Muscle of leg (tissue), 16 donors: ENCODE measurements at places on chromosomes 2 and 18. TPM values are rescaled to one million over a fixed set of nuclear protein-coding genes. Genes with fewer than 3 reads are reported as not detected.
A peak's percentile ranks its signal among the peaks of the same experiment; 100 is the strongest.

Gene CSRNP3
- polyA plus RNA-seq: 12.4 TPM

- no peaks in the 10 kb centered on the region for H3K27me3 ChIP-seq
- no peaks in the 10 kb centered on the region for H3K36me3 ChIP-seq
- no peak overlapping the region for H3K27ac ChIP-seq
- DNase-seq: peak; percentile 22
- no peak overlapping the region for H3K4me3 ChIP-seq
- H3K4me1 ChIP-seq: no peaks in the 10 kb centered on the region
Measured at GRCh38 chr2:140862181-140862580, 1268.6 kb downstream of the LRP1B start.

- H3K36me3 ChIP-seq: peaks cover 14% of the 10 kb centered on the region
- peak; percentile 52 for DNase-seq
- H3K4me1 ChIP-seq: peaks cover 30% of the 10 kb centered on the region
- H3K27ac ChIP-seq: no peak overlapping the region
Measured at GRCh38 chr2:71605173-71605641, 151.8 kb downstream of the DYSF start.

- H3K27ac ChIP-seq: no peak overlapping the region
- H3K36me3 ChIP-seq: no peaks in the 10 kb centered on the region
- peaks cover 29% of the 10 kb centered on the region for H3K4me1 ChIP-seq
- peaks cover 66% of the 10 kb centered on the region for H3K27me3 ChIP-seq
- H3K4me3 ChIP-seq: no peak overlapping the region
Measured at GRCh38 chr18:79790996-79791972, 6.5 kb upstream of the KCNG2 start.

Gene KCNJ3
- 0.89 TPM for polyA plus RNA-seq

DNA sequence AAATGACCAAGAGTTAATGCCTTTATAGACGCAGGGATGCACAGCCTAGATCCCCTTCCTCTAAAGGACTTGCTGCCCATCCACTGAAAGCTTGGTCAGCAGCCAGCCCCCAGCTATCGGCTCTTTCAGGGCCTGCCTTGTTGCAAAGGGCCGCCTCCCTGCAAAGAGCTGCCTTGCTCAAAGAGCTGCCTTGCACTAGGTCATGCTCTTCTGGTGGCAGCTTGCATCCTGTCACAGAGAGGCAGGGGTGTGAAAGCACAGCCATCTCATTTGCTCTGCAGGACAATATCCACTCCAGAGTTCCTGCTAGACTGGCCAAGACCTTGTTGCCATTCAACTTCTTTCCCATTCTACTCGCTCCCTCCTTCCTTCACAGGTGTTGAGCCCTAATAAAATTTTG is 137.1 kb downstream of the MCFD2 start:
- H3K4me3 ChIP-seq: no peak overlapping the region
- H3K36me3 ChIP-seq: no peaks in the 10 kb centered on the region
- peaks cover 29% of the 10 kb centered on the region for H3K4me1 ChIP-seq
- H3K27me3 ChIP-seq: no peaks in the 10 kb centered on the region

GRCh38 chr18:38619129-38619528 is 1053.5 kb upstream of the CELF4 start:
- no peak overlapping the region for H3K4me3 ChIP-seq
- H3K36me3 ChIP-seq: no peaks in the 10 kb centered on the region
- H3K4me1 ChIP-seq: no peaks in the 10 kb centered on the region
- H3K27me3 ChIP-seq: no peaks in the 10 kb centered on the region

GRCh38 chr2:227025510-227025909 is 138.5 kb downstream of the COL4A4 start:
- DNase-seq: no peak
- no peak overlapping the region for H3K27ac ChIP-seq
- no peak overlapping the region for H3K4me3 ChIP-seq
- H3K36me3 ChIP-seq: no peaks in the 10 kb centered on the region

Gene DOK6
- polyA plus RNA-seq: 3.3 TPM

- H3K27ac ChIP-seq: no peak overlapping the region
- DNase-seq: no peak
- no peak overlapping the region for H3K4me3 ChIP-seq
- H3K4me1 ChIP-seq: peaks cover 8% of the 10 kb centered on the region
Measured at GRCh38 chr2:39429746-39430145, 7.3 kb downstream of the MAP4K3 start.

DNA sequence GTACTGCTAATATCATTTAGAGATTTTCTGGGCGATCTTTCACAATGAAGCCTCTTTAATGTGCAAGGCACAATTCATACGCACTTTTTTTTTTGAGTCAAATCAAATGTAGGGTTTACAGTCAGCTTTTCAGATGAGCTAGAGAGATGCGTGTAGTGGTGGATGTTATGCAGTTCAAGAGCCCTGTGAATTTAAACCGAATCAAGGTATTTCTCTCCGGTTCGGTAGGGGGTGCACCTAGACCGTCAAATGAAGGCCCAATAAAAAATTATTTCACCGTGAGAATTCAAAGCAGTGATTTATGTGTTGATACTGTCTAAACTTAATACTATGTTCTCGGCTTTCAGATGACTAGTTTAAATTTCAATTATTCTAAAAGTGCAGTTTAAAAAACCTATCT is 1.1 kb downstream of the PTH2R start:
- no peak overlapping the region for H3K4me3 ChIP-seq
- peaks cover 8% of the 10 kb centered on the region for H3K4me1 ChIP-seq
- no peaks in the 10 kb centered on the region for H3K36me3 ChIP-seq
- peak; percentile 38 for DNase-seq

- H3K4me3 ChIP-seq: no peak overlapping the region
- no peak for DNase-seq
- no peak overlapping the region for H3K27ac ChIP-seq
- no peaks in the 10 kb centered on the region for H3K4me1 ChIP-seq
- H3K36me3 ChIP-seq: no peaks in the 10 kb centered on the region
Measured at GRCh38 chr2:207362716-207363115, 167.0 kb upstream of the CREB1 start.

Gene METTL8
- polyA plus RNA-seq: 17.6 TPM

Gene C18orf54
- 5.5 TPM for polyA plus RNA-seq

Gene CIDEA
- not detected for polyA plus RNA-seq

Gene OSBPL6
- polyA plus RNA-seq: 5.6 TPM

Gene ARHGAP25
- polyA plus RNA-seq: 3.3 TPM

- no peak overlapping the region for H3K27ac ChIP-seq
- H3K27me3 ChIP-seq: no peaks in the 10 kb centered on the region
- no peak overlapping the region for H3K4me3 ChIP-seq
Measured at GRCh38 chr18:12580630-12581342, 77.1 kb downstream of the SPIRE1 start.

Gene OR6B2
- not detected for polyA plus RNA-seq

Gene NXPH2
- 18.5 TPM for polyA plus RNA-seq

Gene CFAP65
- not detected for polyA plus RNA-seq

DNA sequence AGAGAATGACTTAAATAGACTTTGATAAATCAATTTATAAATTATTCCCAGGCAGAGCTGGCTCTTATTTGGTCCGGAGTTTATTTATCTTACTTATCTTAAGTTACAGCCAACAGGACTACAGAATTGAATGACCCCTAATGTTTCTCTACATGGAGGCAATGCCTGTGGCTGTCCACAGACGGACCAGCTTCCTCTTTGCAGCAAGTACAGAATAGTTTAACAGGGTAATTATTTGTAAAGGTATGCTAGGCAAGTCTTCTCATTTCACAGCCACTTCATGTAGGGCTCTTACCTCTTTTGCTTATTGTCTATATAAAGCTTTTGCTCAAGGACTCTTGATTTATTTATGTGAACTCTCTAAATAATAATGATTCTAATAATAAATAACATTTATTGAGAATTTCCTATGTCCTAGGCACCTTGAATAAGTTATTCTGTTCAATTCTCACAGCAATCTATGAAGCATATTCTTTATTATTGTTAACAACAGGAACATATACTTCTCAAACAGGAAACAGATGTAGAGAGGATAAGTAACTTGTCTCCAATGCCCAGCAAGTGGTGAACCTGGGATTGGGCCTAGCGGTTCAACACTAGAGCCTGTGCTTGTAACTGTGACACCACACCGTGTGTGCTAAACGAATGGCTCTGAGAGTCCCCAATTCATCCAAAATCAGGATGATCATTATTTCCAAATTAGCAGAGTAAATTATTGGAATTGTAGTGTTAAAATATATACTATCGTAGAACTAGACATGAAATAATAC is 58.8 kb upstream of the NXPH2 start:
- no peak overlapping the region for H3K27ac ChIP-seq
- no peak overlapping the region for H3K4me3 ChIP-seq
- H3K27me3 ChIP-seq: no peaks in the 10 kb centered on the region

- H3K4me3 ChIP-seq: no peak overlapping the region
- peak; percentile 59 for DNase-seq
- no peaks in the 10 kb centered on the region for H3K27me3 ChIP-seq
- peaks cover 8% of the 10 kb centered on the region for H3K4me1 ChIP-seq
Measured at GRCh38 chr2:217223222-217223930, 363.5 kb upstream of the TNP1 start.

- DNase-seq: no peak
- H3K27me3 ChIP-seq: no peaks in the 10 kb centered on the region
- H3K27ac ChIP-seq: no peak overlapping the region
- H3K36me3 ChIP-seq: no peaks in the 10 kb centered on the region
- no peak overlapping the region for H3K4me3 ChIP-seq
Measured at GRCh38 chr18:39666541-39666940, 2100.9 kb upstream of the CELF4 start.

DNA sequence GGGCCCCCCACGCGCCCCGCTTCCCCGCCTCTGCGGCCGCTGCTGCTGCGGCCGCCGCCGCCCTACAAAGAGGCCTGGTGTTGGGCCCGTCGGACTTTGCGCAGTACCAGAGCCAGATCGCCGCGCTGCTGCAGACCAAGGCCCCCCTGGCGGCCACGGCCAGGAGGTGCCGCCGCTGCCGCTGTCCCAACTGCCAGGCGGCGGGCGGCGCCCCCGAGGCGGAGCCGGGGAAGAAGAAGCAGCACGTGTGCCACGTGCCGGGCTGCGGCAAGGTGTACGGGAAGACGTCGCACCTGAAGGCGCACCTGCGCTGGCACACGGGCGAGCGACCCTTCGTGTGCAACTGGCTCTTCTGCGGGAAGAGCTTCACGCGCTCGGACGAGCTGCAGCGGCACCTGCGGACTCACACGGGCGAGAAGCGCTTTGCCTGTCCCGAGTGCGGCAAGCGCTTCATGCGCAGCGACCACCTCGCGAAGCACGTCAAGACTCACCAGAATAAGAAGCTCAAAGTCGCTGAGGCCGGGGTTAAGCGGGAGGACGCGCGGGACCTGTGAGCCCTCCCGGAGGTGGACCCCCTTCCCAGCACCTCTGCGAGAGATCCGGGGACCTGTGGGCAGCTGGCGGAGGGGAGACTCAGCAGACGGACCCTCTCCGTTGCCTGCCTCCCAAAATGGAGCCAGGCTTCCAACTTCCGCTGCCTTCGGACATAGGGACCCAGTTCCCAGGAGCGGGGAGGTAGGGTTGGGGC is 1.9 kb downstream of the SP5 start:
- H3K4me3 ChIP-seq: peak overlapping the region; percentile 5
- peaks cover 40% of the 10 kb centered on the region for H3K4me1 ChIP-seq

- H3K27ac ChIP-seq: no peak overlapping the region
- H3K4me3 ChIP-seq: no peak overlapping the region
- H3K27me3 ChIP-seq: peaks cover 3% of the 10 kb centered on the region
Measured at GRCh38 chr2:98768384-98769113, 37.6 kb upstream of the MGAT4A start.

Gene ANO7
- 2.0 TPM for polyA plus RNA-seq

GRCh38 chr2:880201-880970 is 70.3 kb upstream of the SNTG2 start:
- no peaks in the 10 kb centered on the region for H3K36me3 ChIP-seq
- DNase-seq: no peak
- H3K4me3 ChIP-seq: no peak overlapping the region
- no peak overlapping the region for H3K27ac ChIP-seq
- H3K4me1 ChIP-seq: peaks cover 13% of the 10 kb centered on the region

- no peak overlapping the region for H3K27ac ChIP-seq
- no peaks in the 10 kb centered on the region for H3K36me3 ChIP-seq
- DNase-seq: no peak
- H3K4me1 ChIP-seq: no peaks in the 10 kb centered on the region
- no peak overlapping the region for H3K4me3 ChIP-seq
Measured at GRCh38 chr18:24130494-24130893, 8.4 kb upstream of the CABYR start.

GRCh38 chr2:57146951-57147350 is 899.7 kb upstream of the VRK2 start:
- no peak overlapping the region for H3K27ac ChIP-seq
- no peaks in the 10 kb centered on the region for H3K4me1 ChIP-seq
- H3K4me3 ChIP-seq: no peak overlapping the region
- DNase-seq: no peak
